ENCODE measurements at places on chromosomes 11 and 22.

GRCh38 chr22:37812869-37813678 lies 5.3 kb downstream of the GCAT start:
- DNase-seq: no peak

GRCh38 chr22:27810609-27811151 lies 9.1 kb upstream of the MN1 start:
- DNase-seq: peak; percentile 93

GRCh38 chr22:37933711-37934376 lies 19.6 kb downstream of the C22orf23 start:
- peak; percentile 91 for DNase-seq

DNA sequence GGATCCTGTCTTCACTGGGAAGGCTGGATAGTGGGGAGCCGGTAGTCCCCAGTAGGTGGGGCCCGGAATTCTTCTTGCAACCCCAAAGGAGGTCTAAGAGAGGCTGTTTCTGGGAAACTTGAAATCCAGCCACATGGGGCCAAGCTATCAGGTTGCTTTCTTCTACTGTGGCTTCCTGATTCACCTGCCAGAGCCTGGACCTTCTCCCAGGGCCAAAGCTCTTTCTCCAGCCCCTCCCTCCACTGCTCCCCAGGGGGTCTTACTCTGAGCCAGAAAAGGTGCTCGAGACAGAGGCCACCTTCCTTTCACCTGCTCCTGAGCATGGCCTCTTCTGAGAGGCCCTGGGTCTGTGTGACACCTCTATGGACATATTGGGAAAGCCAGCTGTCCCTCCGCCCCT lies 9.1 kb downstream of the TST start:
- DNase-seq: no peak

- DNase-seq: no peak
Observed at GRCh38 chr11:121082670-121083069, 18.4 kb upstream of the TECTA start.

DNA sequence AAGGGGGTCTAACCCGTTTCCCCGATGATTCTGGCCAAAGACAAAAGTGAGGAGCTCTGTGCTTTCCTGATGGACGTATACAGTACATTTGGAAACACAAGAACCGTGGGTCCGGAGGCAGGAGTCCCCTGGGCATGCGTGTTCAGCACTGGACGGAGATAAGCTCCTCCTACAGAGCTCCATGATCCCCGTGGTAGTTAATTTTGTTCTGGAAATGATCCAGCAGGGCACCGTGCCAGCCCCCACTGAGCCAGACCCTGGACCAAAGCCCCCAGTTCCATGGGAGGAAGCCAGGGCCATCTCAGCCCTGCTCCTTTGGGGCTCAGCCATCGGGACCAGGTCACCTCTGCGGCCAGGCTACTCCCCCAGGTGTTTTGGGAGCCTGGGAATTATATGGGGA lies 83.3 kb downstream of the TRMU start:
- no peak for DNase-seq

GRCh38 chr11:61267437-61267841 lies 26.5 kb downstream of the PGA5 start:
- DNase-seq: no peak

DNA sequence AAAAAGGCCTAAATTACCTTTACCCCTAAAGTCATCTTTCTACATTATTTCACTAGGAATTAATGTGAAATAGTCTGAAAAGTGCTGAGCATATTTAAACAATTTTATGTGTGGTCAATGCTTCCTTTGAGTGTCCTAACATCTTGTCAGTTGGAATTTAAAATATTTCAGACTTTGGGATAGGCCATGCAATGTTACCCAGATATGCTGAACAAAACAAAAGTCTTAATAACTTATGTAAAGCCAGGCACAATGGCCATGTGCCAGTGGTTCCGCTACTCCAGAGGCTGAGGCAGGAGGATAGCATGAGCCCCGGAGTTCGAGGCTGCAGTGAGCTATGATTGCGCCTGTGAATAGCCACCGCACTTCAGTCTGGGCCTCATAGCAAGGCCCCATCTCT lies 137.4 kb downstream of the CADM1 start:
- DNase-seq: no peak
